ENCODE measurements at places on chromosomes 12 and 14.

- DNase-seq, result no peak
Measured at GRCh38 chr12:13941258-13942249, 39.8 kb downstream of the GRIN2B start.

GRCh38 chr12:7005311-7005710 is 13.0 kb downstream of the LPCAT3 start:
- DNase-seq, result no peak

DNA sequence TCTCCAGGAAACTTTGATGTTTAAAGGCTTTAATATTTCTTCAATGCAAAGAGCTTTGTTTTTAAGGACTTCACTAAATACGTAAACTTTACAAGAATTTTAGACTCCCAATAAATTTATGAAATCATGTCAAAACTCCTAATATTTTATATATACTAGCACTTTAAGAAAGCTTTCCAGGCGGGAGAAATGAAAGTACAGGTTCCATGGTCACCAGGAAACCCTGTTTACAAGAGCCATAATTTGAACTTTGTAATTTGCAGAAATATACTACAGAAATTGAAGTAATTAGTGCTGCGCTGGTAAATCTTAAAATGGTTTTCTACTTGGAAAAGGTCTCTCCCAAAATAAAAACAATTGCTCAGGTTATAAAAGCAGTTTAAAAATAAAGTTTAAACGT is 8.8 kb downstream of the CCDC92 start:
- DNase-seq, result no peak

- no peak for DNase-seq
Measured at GRCh38 chr12:78566456-78566855, 298.1 kb upstream of the SYT1 start.

DNA sequence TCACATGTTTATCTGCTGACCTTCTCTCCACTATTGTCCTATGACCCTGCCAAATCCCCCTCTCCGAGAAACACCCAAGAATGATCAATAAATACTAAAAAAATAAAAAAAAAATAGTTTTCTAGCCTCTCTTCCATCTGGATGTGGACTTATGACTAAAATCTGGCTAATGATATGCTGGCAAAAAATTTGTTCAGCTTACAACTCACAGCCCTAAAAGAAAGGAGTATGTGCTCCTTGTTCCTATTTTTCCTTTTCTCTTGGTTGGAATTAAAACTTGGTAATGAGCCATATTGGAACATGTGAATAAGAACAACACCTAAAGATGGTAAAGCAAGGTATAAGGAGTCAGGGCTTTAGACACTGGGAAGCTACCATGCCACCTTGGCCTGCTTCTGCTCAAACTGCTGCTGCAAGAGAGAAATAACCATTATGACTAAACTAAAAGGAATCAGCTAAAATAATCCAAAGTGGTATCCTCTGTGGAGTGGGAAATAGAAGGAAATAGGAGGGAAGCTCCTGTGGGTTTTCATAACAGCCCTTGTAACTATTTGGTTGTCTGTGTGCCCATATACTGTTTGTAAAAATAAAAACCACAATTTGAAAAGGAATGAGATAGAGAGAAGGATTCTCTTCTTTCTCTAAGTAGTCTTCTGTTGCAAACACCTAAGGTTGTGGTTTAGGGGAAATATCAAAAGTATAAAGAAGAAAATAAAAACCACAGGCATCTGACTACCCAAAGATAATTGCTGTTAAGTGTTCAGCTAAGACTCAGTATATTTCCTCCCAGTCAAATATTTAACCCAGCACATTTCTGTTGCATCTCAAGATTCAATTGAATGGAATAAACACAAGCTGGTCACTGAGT is 53.8 kb downstream of the SDR9C7 start:
- no peak for DNase-seq

- no peak for DNase-seq
Measured at GRCh38 chr14:20429801-20430669, 5.9 kb downstream of the KLHL33 start.

GRCh38 chr12:104011253-104011652 is 38.7 kb downstream of the GLT8D2 start:
- no peak for DNase-seq

DNA sequence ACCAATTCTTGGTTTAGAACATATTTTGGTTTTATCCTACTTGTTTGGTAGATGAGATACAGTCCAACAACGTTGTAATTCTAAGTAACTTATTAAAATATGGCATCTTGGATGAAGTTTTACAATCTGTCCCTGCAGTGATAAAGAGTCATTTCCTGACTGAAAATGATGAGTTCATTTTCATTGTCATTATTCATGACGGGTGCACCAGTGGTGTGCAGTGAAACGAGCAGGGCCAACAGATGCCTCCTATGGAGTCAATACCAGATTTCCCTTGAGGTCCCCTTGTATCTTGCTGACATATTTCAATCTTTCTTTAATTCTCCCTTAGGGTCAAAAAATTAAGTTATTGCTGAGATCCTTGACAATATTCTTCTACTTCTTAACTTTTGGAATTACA is 438.5 kb downstream of the LRIG3 start:
- no peak for DNase-seq

- DNase-seq, result no peak
Measured at GRCh38 chr12:106110626-106111300, 28.0 kb downstream of the NUAK1 start.

GRCh38 chr12:47783024-47783755 is 10.2 kb downstream of the SLC48A1 start:
- DNase-seq, result no peak

GRCh38 chr12:85356596-85357385 is 76.8 kb downstream of the ALX1 start:
- no peak for DNase-seq

DNA sequence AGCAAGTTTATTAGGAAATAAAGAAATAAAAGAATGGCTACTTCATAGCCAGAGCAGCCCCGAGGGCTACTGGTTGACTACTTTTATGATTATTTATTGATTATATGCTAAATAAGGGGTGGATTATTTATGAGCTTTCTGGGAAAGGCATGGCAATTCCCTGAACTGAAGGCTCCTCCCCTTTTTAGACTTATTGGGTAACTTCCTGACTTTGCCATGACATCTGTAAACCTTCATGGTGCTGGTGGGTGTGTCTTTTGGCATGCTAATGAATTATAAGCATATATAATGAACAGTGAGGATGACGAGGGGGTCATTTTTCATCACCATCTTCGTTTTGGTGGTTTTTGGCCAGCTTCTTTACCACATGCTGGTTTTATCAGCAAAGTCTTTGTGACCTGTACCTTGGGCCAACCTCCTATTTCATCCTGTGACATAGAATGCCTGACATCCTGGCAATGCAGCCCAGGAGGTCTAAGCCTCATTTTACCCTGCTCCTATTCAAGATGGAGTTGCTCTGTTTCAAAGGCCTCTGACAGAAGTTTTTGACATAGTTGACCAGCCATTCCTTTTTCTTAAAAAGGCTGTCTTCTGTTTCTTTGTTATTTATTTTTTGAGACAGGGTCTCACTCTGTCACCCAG is 11.1 kb upstream of the PTGES3 start:
- no peak for DNase-seq

DNA sequence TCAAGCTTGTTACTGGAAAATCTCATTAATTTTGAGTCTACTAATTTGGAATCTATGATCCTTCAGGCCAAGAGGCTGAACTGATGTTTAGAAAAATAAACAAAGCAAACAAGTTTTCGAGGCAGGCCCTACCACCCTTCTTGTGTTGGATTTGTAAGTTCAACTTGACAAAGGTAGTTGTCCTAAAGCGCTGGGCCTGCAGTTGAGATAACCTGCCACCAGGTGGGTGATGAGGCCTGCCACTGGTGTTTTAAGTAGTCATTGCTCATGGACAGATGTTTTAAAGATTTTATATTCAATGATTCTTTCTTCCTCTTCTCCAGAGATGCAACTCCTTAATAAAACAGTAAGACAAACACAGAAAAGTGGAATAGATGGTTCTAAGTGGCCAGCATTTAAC is 19.4 kb downstream of the ACVRL1 start:
- no peak for DNase-seq

GRCh38 chr14:93132472-93133065 is 16.8 kb upstream of the ITPK1 start:
- no peak for DNase-seq

DNA sequence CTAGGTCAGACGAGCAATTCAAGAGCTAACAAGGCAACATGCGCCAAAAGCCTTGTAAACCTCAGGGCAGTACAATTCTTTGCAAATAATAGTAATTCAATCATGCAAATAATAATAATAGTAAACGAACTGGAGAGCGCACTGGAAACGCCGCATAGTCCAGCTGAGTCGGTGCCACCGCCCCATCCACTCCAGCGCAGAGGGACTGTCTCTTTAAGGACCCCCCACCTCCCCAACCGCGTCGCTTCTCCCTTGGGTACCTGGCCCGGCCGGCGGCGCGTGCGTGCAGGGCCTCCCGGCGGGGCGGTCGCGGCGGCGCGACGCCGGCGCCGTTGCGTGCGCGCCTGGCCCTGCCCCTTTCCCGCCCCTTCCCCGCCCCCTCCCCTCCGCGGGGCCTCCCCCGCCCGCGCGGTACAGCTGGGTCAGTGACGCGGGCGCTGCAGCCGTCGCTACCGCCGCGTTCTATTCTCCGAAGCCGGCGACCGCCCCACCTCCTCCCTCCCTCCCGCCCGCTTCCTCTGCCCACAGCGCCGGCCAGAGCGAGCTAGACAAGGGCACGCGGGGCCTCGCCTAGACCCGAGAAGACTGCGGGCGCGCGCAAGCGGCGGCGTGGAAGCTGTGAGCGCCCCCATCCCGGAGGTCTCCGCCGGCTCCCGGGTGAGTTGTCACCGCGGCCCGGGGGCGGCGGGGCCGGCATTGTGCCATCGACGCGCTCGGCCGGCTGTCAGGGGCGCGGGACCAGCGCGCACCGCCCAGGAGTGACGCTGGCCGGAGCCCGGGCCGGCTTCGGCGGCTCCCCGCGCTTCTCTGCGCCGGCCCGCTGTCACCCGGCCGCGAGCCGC is at the start of gene SUSD6:
TSS of gene SUSD6 (plus strand) at position 425 of the 842 bp plus-strand sequence. CDS start 46,997 bp downstream, outside the sequence.
- peak; percentile 78 for DNase-seq

- no peak for DNase-seq
Measured at GRCh38 chr14:87045246-87045645, 947.7 kb downstream of the GALC start.

DNA sequence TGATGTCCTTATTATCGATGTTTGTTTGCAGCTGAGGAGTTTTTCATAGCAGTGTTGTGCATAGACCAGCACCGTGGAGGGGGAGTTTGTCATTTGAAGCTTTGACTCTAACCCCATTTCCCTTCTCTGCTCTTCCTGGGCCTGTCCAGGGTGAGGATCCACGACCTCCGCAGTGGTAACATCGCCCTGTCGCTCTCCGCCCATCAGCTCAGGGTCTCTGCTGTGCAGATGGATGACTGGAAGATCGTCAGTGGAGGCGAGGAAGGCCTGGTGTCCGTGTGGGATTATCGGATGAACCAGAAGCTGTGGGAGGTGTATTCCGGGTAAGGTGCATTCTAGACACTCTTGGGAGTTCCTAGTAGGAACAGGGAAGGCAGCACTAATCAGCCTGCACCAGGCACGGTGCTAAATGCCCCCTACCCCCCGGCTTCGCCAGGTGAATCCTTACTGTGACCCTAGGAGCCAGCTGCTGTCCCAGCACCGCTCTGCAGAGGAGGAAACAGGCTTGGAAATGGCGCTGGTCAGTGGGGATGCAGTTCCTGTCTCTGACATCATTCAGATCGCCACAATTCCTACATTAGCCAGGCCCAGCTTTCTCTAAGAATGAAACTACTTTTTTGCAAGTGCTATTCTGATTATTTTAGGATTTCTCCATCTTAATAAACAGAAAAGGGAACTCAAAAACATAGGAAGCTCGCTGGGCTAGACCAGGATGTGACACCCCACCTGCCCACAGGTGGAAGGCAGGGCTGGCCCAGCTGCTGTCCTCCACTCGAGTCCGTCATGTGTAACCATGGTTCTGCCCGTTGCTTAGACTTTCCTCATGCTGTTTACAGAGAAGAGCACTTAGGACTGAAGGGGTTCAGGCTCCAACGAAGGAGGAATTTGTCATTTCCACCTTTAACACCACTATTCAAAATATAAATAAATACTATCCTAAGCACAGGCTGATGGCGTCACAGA is 74.9 kb downstream of the TESC start:
- DNase-seq, result no peak

GRCh38 chr12:96466939-96467751 is 22.2 kb upstream of the CFAP54 start:
- no peak for DNase-seq

DNA sequence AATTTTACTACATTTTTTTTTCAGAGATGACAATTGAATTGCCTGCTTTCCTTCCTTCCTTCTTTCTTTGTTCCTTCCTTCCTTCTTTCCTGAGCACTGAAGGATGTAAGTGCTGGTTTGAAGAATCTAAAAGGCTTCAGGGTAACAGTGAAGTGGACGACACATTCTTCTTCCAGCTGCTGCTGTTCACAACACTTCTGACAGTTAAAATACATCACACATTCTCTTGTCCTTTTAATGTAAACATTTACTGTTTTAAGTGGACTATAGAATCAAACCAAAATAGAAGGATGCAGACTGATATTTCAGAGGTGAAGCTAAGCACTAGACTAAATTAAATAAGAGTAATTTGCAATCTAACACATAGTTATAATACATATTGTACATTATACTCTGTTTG is 151.5 kb downstream of the MSRB3 start:
- no peak for DNase-seq

DNA sequence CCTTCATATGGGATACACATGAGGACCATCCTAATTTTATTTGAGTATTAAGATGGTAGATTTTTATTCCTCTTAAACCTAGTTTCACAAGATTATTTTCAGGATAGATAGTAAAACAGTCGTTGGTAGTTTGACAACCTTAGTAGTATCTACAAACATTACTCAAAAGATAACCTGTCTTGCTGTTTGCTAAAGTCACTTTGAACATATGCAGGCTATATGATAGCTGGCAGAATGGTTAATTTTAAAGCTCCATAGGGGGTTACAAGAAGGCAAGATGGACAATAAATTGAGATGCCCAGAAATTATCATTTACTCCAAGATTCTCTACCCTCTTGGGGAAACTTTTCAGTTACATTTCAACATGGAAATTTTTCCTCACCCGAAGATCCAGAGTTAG is 525.7 kb downstream of the SOX5 start:
- no peak for DNase-seq

- no peak for DNase-seq
Measured at GRCh38 chr14:45787167-45787566, 534.2 kb upstream of the MIS18BP1 start.

- no peak for DNase-seq
Measured at GRCh38 chr12:98868076-98868475, 223.0 kb downstream of the APAF1 start.

GRCh38 chr14:23359722-23360447 is 5.1 kb downstream of the EFS start:
- no peak for DNase-seq

DNA sequence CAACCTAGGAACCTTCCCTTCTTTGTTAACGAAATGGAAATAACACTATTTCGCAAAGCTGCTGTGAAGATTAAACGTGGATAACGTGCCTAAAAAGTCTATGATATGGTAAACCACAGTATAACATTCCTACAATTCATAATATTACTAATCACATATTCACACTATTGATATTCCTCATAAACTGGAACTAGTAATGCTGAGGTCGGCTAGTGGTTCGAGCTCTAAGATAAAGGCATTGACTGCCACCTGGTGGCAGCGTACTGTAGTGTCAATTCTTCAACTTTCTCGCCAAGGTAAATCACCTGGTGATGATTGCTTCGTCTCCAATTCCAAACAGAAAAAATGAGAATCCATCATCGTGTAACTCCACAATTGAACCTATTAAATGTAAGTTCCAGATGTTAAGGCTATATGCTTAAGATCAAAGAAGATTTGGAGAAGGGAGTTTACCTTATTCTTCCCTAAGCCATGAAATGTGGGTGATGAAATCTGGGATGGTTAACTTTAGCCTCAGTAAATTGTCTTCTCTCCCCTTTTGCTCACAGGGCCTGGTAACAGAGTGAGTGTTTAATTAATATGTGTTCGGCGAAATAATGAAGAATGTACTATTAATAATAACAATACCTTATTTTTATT is 197.5 kb upstream of the TMEM132C start:
- DNase-seq, result no peak
